ENCODE measurements at places on chromosomes 6 and 20.

- DNase-seq, result no peak
These were observed 97.8 kb downstream of the JARID2 start for GRCh38 chr6:15343490-15344191.

DNA sequence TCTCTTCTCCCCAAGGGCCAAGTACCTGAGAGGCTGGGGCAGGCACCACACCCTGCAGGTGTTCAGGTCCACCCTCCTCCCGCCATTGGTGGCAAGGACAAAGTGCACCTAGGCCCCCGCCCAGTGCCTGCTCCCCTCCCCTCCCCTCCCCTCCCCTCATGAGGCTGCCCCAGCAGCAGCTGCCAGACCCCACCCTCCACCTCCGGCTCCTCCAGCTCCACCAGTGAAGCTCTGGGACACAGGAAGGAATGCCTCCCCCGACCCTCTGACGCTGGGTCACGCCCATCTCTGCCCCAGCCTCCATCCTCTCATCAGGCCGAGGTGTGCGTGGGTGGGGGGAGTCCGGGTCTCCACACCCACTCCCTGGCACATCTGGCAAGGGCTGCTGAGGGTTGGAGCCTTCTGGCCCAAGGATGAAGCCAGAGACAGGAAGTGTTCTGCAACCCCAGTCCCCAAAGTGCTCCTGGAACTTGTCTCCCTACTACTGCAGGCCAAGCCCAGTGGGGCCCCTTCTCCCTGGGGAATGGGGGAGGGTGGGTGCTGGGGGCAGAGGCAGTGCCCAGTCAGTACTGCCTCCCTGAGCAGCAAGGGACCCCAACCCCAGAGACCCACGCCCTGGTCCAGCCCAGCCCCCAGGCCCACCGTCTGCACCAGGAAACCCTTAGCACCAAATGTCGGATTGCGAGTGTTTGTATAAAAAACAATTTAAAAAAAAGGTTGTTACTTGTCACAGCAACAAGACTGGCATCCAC is 1.6 kb upstream of the UCKL1 start:
- peak; percentile 66 for DNase-seq

DNA sequence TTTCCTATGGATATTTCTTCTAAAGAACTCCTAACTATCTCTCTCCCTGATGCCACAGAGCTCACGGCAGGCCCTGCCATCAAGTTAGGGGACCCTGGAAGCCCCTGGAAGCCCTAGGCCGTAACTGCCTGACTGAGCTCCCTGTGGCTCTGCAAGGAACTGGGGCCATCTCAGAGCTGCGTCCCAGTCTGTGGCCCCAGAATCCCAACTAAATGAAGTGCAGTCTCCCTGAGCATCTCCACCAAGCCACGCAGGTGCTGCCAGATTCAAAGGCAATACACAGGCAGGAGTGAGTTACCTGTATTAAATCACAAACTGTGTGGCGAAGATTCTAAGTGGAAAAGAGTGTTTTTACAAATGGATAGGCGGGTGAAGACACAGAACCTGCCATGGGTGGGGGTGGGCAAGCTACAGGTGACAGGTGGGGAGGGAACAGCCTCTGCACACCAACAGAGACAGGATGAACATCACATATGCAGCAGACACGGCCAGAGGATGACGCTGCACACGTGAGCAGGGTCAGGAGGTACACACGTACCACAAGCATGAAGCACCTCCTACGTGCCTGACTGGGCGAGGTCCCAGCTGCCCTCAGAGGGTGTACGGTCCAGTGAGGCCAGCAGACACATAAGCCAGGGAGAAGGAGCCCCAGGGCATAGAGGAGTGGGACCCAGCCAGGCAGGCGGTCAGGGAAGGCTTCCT is 358.5 kb downstream of the ZFAND3 start:
- no peak for DNase-seq

- peak; percentile 80 for DNase-seq
These were observed 2.7 kb upstream of the MICA start for GRCh38 chr6:31400467-31401289.

GRCh38 chr6:30960907-30961673 is 20.3 kb downstream of the MUCL3 start:
- no peak for DNase-seq

Measured in stimulated activated CD8-positive, alpha-beta memory T cell treated with anti-CD3 and anti-CD28 coated beads, Interleukin-4, amount 100 ng/mL, for 48 hours (primary cell).